ENCODE measurements at places on chromosomes 16 and 17.

DNA sequence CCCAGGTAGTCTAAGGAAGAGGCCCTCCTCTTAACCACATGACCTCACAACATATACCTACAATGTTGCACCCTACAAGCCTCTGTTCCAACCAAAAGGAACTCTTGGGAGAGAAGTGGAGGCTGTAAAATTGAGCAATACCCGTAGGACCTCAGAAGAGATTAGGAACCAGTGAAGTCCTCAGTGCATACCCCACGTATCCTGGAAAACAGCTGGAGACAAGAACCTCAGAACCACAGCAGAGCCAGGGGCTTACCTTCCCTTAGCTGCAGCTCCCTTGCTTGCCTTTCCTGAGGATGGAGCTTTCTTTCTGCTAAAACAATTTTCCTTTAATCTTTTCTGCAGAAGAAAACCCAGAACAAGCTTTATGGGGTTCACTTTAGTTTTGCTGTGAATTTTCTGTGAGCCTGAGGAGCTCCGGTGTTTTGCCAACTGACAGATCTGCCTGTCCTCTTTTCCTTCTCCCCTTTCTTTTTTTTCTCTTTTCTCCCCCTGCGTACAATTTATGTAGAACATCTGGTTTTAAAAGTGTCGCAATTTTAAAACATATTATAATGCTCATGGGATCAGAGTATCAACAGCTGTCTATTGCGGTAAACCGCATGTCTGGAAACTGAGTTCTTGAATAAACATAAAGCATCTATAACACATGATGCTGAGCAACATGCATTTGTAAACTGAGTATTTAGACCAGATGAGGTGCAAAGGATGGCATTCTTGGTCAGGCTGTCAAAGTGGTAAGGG lies 226.4 kb upstream of the MAF start:
- peak; percentile 24 for DNase-seq

GRCh38 chr16:49630783-49631182 lies 225.1 kb downstream of the ZNF423 start:
- no peak for DNase-seq

GRCh38 chr17:43356999-43357398 lies 41.8 kb upstream of the ARL4D start:
- DNase-seq: peak; percentile 89

GRCh38 chr17:31843070-31843745 lies 15.8 kb downstream of the COPRS start:
- peak; percentile 66 for DNase-seq

GRCh38 chr17:79427621-79428539 lies 183.0 kb downstream of the RBFOX3 start:
- no peak for DNase-seq

DNA sequence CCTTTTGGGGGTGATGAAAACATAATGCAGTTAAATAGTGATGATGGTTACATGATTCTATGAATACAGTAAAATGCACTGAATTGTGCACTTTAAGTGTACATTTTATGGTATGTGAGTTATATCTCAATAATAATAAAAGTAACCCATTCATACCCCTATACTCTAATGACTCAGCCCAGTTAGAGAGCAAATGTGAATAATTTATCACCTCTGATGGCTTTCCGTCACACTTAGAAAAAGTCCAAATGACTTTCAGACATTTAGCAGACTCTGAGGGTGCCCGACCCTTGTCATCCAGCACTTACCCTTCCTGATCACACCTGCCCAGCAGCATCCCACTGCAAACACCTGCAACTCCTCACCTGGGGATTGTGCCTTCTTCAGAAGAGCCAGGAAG lies 148.1 kb upstream of the MAF start:
- DNase-seq: no peak

- DNase-seq: no peak
These were observed 183.1 kb downstream of the CYLD start for GRCh38 chr16:50924759-50925545.

- no peak for DNase-seq
These were observed 22.9 kb downstream of the CDIP1 start for GRCh38 chr16:4515611-4516233.

- DNase-seq: no peak
These were observed 23.2 kb upstream of the DUSP14 start for GRCh38 chr17:37466471-37466870.

- no peak for DNase-seq
These were observed 20.4 kb downstream of the CDH3 start for GRCh38 chr16:68665501-68665900.

DNA sequence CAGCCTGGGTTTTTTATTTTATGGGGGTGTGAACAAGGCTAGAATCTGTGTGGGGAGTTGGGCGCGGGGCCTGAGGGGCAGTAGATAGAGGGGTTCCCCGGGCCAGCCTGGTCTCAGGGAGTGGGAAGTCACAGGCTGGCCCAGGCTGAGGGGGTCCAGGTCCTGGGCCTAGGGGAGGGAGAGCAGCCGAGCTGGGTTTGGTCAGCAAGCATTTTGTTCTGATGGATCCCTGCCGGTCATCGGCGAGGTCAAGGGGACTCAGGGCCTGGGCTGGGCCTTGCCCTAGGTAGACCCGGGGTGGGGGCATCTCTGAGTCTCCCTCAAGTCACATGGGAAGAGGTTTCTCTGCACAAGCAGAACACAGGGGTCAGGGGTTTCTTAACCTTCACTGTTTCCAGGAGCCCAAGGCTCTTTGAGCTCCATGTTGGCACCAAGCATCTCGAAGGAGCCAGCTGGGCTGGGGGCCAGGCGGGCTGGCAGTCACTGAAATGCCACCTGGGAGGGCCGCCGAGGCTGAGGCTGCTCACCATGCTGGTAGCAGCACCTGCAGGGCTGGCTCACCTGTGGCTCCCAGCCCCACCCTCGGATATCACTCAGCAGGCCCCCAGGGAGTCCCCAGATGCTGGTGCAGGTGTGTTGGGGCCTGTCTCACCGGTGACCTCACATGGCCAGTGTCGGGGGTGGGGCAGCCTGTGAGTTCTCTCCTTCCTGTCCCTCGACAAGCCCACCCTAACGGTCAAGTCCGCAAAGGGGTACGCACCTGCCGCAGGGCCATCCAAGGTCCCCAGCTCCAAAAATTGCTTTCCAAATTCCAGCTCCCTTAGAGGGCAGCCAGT lies 41.0 kb downstream of the SLC7A5 start:
- no peak for DNase-seq

- DNase-seq: no peak
These were observed 28.9 kb upstream of the SEC14L1 start for GRCh38 chr17:77111934-77112296.

GRCh38 chr17:39999067-39999466 lies 16.2 kb upstream of the CSF3 start:
- no peak for DNase-seq

- DNase-seq: no peak
These were observed 17.8 kb upstream of the EMP2 start for GRCh38 chr16:10598157-10598556.

GRCh38 chr17:75652341-75652740 lies 14.6 kb downstream of the RECQL5 start:
- DNase-seq: no peak

DNA sequence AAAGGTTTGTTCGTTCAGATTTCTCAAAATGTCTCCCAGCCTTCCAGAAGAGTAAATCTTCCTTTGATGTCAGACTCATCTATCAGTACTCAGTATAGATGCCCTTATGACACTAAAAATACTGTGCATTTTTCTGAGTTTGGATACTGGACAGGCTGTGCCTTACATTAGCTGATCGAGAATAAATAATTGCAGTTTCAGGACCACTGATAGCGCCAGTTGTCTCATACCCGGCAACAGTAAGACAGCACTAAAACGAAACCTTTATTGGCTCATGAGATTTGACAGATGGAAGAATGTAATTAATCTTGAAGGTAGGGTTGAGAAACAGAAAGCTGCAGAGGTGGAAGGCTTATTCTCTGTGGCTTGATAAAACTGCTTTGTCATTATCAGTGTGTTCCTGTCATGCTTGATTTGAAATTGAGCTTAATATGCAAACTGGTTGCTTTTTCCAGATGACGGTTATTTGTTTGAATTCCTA lies 1.2 kb downstream of the ATP6V0A1 start:
- no peak for DNase-seq

- DNase-seq: no peak
These were observed 1.7 kb upstream of the IGF2BP1 start for GRCh38 chr17:48995304-48995973.

DNA sequence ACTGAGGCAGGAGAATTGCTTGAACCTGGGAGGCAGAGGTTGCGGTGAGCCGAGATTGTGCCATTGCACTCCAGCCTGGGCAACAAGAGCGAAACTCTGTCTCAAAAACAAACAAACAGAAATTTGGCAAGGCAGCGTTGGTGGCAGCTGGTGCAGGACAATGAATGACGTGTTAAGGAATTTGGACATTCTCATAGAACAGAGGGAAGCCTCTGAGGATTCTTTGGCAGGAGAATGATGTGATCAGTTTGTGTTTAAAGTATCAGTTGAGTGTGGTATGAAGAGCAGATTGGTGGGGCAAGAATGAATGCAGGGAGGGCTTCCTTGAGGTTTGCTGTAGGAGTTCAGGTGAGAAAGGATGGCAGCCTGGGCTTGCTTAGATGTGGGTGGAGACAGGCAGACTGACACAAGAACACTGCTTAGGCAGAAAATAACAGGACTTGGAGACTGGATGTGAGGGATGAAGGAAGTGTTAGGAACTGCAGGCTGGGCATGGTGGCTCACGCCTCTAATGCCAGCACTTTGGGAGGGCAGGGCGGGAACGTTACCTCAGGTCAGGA lies 4.8 kb downstream of the CYB5D2 start:
- no peak for DNase-seq

- no peak for DNase-seq
These were observed 94.4 kb downstream of the CLEC16A start for GRCh38 chr16:11038777-11039176.

DNA sequence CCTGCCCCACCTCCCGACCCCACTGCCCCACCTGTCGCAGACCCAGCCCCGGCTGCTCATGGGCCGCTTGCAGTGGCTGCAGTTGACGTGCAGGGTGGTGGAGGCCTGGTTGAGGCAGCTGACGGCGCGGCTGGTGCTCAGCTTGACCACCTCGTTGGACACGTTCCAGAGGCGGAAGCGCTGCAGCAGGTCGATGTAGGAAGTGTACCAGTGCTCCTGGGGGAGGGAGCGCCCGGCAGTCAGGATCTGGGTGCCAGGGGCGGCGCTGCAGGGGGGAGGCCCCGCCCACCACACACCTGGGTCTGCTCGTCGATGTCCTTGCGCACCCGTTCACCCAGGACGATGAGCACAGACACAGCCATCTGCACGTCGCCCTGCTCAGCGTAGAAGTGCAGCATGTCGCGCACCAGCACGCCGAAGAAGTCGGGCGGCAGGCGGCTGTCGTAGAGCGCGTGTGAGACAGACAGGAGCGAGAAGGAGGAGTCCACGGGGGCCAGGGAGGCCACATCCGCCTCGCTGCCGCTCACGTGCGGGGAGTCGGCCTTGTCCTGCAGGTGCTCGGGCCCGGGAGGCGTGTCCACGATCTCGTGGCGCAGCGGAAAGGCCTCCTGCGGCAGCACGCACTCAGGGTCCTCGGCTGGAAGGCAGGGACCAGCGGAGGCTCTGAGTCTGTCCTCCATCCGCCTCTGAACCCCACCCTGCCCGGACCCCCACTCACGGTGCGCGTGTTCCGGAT lies 995 bp upstream of the JMJD8 start:
- no peak for DNase-seq

DNA sequence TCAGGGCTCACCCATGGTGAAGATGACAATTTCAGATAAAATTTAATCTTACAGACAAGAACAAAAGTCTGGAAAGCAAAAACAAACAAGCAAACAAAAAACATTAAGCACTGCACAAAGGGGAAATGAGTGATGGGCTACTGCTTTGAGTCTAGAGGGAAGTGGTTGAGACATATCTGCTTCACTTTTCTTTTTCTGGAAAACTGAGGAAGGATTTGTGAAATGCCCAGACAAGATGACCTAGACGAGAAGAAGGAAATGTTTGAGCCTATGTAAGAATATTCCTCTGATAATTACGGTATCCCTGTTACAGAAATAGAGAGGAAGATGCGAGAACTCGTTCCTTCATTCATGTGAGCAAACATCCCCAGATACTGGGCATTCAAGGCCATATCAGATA lies 11.5 kb upstream of the HYDIN start:
- no peak for DNase-seq

DNA sequence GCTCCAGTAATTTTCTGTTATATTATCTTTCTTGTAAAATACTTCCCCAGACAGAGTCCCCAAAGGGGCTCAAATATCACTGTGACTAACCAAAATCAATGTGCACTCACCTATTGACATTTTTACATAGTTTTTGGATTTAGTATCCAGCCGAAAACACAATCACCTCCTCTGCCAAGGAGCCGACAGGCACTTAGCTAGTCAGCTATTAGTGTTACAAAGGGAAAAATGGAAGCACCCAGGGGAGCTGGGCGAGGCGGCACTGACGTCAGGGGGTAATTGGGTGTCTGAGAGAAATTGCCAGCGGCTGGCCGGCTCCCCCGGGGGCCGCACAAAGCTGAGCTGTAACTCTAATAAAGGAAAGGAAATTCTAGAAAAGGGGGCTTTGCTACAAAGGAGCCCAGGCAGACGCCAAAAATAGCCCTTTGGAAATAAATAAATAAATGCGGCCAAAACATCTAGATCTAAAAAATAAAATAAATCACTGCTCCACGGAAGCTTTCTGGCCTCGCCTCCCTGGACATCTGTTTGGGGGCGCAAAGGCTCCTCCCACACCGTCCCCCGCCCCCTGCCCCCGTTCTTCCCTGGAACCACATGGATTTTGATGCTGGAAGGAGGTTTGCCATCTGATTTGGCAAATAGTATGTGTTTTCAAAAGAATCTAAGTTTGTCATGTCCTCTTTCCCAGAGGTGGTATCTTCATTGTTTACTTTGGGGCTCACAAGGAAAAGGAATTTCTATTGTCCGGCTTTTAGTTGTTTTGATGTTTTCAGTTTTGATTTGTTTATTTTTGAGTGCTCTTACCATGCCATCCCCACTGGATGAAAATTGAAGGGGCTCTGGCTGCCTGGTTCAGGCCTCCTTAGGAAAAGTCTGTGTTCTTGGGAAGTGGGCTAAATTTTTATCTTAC lies 156.7 kb downstream of the ZNF423 start:
- peak; percentile 55 for DNase-seq

DNA sequence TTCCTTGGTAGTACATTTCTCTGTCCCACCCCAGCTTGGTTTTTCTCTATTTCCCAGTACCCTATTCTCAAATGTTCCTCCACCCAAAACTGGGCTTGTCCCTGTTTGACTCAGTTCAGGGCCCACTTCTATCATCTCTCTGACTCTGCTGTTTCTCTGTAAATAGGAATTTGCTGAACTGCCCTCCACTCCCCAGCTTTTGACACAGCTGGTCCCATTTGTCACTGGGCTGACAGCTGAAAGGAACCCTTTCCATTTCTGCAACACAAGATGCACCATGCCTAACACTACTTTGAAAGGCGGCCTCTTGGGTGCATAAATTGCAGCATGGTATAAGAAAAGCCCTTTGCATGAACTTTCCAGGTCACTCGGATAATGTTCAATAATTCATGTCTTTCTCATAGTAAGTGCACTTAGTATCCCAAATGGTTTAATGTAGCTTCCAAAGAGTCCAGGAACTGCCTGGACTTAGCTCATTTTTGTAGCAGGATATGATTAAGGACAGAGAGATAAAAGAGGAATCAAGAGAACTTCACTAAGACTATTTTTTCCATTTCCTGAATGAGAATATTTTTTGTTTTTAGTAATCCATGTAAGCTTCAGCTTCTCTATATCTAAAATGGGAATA lies 256.7 kb downstream of the CDH11 start:
- no peak for DNase-seq
